Activated T-cell treated with anti-CD3 and anti-CD28 coated beads, Interleukin-2, amount 50 U/mL, for 24 hours (primary cell): ENCODE measurements at places on chromosomes 3 and 15.

DNA sequence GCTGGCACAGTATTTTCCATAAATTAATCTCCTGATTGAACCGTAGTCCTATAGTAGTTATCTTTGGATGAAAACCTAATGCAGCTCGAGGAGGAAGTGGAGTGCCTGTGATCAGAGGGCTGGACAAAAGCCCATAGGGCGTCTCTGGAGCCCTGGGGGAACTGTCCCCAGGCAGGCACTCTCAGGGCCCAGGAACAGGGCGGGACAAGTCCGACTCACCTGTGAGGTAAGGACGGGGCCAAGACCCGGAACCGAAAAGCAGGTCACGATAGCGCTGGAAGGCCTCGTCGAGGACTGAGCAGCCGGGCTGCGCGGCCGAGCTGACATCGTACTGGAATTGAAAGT lies 341 bp downstream of the HEXA start:
- no peak for DNase-seq

GRCh38 chr3:113896930-113897329 lies 50.9 kb upstream of the ZDHHC23 start:
- DNase-seq = no peak

- no peak for DNase-seq
Measured at GRCh38 chr3:87276484-87276883, at the start of gene POU1F1. TSS of gene POU1F1 (minus strand) at chr3:87276584. CDS start at chr3:87276462, 122 bp downstream.

- no peak for DNase-seq
Measured at GRCh38 chr15:45773149-45773548, 138.3 kb downstream of the SQOR start.

GRCh38 chr3:143529018-143529478 lies 319.2 kb downstream of the SLC9A9 start:
- DNase-seq = no peak

GRCh38 chr3:13072600-13073325 lies 466 bp downstream of the IQSEC1 start:
- DNase-seq = no peak

- DNase-seq = no peak
Measured at GRCh38 chr3:56119575-56120349, 348.5 kb downstream of the ERC2 start.

DNA sequence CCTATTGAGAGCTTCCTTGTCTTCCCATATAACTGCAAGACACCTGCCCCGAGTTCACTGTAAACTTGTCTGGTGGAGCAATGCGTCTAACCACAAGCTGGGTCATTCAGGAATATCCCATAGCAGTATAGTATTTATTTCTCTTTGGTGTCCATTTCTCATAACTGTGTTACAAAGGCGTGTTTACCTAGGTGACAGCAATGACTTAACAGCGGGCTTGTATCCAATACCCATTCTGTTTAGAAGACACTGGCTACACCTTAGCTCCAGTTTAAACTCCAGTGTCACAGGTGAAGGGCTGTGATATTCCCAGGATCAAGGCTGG lies 24.3 kb downstream of the ATP10A start:
- DNase-seq = no peak

DNA sequence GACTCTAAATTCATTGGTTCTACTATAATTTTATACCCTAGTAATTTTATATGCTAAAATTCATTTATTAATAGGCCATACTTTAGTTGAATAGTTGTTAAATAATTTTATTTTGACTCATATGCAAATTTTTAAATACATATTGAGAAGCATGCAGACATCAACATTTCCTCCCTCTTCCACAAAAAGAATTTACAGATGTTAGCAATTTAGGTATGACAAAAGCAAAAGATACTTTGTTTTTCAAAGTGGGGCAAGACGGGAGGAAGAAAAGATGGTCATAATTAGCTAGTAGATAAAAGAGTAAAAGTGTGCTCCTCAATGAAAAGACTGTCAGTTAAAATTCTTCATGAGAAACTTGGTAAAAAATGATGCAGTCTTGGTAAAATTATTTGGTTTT lies 148.9 kb upstream of the TSPAN3 start:
- no peak for DNase-seq

GRCh38 chr3:123804676-123805075 lies 79.5 kb downstream of the MYLK start:
- no peak for DNase-seq

DNA sequence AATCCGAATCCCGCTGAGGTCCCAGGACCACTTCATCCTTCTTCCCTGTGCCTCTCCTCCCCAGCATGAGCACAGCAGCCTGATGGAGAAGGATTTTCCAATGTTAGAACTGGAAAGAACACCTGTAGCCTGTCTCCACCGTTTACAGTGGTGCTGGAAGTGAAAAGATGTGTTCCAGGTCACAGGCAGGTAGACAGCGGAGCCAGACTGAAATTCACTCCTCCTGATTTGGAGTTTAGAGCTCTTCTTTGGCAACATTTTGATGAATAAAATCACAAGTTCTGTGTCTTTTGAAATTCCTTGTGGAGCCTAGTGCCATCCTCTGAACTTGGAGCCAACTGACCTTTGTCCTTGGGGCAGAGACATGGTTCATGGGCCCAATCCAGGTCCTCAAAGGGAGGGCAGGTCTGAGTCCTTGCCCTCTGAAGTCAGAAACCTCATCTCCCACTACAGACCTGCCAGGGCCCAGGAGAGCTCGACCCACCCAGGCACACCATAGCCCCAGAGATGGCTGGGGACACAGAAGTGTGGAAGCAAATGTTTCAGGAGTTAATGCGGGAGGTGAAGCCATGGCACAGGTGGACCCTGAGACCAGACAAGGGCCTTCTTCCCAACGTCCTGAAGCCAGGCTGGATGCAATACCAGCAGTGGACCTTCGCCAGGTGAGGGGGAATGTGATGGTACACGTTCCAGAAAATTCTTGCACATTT lies at the start of gene RTP3:
Gene RTP3 (plus strand): TSS at position 421 of the 710 bp plus-strand sequence. CDS start 87 bp downstream, at position 508.
- DNase-seq = no peak

DNA sequence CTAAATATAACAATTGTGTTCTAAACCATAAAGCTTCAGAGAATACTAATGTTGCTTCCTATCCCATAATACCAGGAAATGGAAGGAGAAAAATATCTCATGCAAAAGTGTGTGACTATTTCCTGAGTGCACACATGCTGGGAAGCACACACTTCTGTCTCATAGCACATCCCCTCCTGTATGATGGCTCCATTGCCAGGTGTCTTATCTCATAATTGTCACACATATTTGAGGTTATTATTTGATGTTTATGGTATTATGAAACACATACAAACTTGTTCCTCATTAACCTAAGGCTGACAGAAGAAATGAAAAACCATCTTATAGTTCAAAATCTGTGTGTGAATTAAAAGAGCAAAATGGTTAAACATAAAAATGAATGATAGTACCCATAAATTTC lies 65.4 kb downstream of the SERP1 start:
- DNase-seq = no peak

GRCh38 chr15:92271179-92271578 lies 122.5 kb upstream of the ST8SIA2 start:
- DNase-seq = no peak

GRCh38 chr3:14890476-14890875 lies 56.9 kb upstream of the NR2C2 start:
- no peak for DNase-seq
